ENCODE measurements at places on chromosomes 4 and X.

GRCh38 chr4:109164011-109164410 lies 138.4 kb downstream of the COL25A1 start:
- DNase-seq = no peak

- DNase-seq = no peak
Measured at GRCh38 chr4:56752985-56753384, 68.5 kb downstream of the SPINK2 start.

DNA sequence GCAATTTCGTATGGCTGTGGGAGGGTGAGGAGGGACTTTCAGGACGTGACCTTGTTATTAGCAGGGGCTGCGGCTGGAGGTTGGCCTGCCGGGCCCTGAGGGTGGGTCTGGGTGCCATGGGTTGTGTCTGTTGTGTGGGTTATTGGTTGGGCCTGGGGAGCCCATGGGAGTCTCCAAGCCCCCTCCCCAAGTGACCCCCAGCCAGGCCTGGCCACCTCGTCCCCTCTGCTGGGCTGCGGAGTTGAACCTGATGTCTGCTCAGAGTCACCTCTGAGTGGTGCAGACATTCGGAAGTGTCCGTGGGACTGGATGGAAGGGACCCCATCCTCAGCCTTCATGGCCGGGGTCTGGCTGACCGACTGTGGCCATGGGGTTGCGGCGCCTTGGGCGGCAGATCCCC lies 67.7 kb downstream of the TRMT44 start:
- no peak for DNase-seq

DNA sequence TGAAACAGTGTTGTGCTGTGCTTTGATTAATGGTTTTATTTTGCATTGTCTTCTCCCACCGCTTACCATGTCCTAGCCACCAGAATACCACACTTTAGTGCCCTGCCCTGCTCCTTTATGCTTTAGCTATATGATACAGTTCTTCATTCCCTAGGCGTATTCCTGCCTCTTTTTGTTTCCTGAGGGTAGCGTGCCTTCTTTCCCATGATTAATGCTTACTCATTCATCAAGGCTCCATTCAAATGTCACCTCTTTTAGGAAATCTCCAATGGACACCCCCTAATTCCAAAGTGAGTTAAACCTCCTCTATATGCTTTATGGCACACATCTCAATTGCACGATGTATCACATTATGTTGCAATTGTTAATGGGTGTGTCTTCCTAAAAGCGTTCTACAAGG lies 46.3 kb downstream of the SPANXD start:
- no peak for DNase-seq

DNA sequence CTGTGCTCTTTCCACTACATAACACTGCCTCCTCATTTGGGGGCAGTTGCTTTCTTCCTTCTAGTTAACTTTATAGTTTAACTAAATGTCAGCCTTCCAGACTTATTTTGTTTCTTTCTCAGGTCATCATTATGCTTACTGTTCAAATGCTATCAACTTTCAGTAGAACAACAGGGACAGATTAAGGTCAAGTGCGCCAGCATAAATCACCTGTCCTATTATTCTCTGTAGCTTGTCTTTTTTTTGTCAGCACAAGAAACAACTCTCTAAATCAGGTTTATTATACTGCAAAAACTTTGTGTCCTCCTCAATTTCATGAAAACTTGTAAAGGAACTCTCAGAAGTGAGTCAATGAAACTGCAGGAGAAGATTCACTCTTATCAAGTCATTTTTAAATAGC lies 19.6 kb downstream of the SPANXA2 start:
- no peak for DNase-seq

DNA sequence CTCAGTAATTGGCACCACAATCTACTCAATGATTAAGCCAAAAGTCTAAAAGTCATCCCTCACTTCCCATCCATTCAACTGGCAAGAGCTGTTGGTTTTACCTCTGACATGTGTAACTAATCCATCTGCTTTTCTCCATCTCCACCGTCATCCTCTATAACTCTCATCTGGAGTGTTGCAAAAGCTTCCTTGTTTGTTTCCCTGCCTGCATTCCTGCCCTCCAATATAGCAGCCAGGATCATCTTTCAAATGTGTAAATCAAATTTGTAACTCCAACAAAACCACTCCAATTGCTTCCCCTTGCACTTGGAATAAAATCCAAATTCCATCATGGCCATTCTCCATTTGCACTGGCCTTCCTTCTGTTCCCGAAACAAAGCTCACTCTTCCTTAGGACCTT lies 4.3 kb upstream of the PLAC8 start:
- DNase-seq = no peak

GRCh38 chrX:12906046-12906761 lies at the start of gene TLR8:
TLR8 (plus strand) TSS chrX:12906620; CDS start chrX:12906707, 87 bp downstream.
- DNase-seq = no peak

DNA sequence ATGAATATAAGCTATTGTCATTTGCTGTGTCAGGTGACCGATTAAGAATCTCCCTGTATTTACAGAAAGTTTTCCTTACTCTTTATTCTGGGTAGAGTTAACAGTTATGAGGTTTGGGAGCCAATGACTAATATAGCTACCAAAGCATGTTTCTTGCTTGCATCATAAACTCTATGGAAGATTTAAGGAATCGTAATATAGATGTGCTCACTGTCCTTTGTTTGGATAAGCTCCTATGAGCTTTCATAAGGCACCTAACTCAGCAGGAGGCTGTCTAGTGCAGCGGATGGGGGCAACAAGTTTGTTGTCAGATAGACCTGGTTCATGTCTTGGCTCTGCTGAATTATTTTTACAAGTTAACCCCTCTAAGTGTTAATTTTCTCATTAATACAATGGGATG lies 75.0 kb upstream of the PAQR3 start:
- no peak for DNase-seq

DNA sequence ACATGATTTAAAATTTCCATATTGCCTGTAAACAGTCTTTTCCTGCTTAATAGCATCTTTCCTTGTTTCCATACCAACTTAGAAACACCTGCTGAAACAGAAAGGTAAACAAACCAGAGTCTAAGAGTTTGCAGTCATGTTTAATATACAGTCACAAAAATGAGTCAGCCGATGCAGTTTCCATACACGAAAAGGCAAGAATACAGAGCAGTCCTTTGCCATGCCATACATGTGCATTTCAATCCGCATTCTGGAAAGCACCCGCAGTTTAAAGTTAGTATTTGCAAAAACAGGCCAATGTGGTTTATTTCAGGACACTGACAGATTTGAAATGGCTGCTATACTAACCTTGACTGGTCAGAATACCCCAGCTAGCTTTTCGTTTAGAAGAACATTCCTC lies 32.1 kb downstream of the ASB5 start:
- no peak for DNase-seq

- DNase-seq = no peak
Measured at GRCh38 chrX:115229337-115230003, 4.4 kb downstream of the LRCH2 start.

- no peak for DNase-seq
Measured at GRCh38 chr4:162241857-162242256, 78.1 kb upstream of the FSTL5 start.

GRCh38 chrX:47577424-47577823 lies 4.8 kb upstream of the TIMP1 start:
- no peak for DNase-seq

- no peak for DNase-seq
Measured at GRCh38 chr4:102427371-102427998, 73.7 kb upstream of the NFKB1 start.
